Mesenchymal stem cell (in vitro differentiated cells and primary cell): ENCODE measurements at places on chromosomes 2 and 18.
A peak's percentile ranks its signal among the peaks of the same experiment; 100 is the strongest.

DNA sequence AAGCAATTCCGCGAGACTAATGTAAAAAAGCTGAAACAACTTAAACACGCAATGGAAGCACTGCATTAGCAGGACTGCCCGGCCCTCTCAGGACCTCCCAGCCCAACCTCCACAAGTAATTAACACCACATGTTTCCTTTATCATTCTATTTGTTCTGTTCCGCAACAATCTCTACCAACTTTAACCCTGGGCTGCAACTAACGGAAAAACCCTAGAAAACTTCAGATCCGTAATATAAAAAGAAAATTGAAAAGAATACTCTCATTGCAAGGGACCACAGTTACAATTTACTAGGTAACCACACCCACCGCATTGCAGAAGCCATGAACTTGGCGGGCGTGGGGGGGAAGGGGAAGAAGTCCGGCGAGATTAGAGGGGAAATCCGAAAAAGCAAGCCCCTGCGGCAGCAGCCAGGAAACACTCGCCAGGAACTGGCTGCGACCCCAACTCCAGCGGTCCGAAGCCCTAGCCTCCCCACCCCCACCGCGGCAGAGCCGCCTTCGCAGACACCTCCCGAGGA is 1.2 kb downstream of the EPB41L3 start:
- DNase-seq, result no peak

- DNase-seq, result no peak
Measured at GRCh38 chr18:11607906-11608305, 1.5 kb upstream of the SLC35G4 start.

DNA sequence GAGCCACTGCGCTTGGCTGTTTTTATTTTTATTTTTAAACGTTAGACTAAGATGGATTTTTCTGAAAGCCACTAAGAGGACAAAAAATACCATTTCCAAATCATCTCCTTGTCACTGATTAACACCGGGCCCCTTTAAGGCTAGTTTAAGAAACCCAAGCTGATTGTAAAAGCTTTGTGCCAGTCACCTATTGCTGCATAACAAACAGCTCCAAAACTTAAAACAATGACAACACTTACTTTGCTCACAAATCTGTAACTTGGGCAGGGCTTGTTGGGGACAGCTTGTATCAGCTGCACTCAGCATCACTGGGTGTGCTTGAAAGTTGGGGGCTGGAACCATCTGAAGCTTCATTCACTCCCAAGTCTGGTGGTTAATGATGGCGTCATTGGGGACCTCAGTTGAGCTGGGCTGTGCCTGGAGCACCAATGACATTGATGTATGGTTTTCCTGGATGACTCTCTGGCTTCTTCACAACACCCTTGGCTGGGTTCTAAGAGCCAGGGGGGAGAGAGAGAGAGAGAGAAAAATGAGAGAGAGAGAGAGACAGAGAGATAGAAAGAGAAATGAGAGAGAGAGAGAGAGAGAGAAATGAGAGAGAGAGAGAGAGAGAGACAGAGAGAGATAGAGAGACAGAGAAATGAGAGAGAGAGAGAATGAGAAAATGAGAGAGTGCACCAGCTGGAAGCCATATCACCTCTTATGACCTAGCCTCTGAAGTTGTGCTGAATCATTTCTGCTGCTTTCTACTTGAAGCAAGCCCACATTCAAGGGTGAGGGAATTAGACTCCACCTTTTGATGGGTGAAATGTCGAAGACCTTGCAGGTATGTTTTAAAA is 26.0 kb upstream of the ATG16L1 start:
- no peak for DNase-seq

DNA sequence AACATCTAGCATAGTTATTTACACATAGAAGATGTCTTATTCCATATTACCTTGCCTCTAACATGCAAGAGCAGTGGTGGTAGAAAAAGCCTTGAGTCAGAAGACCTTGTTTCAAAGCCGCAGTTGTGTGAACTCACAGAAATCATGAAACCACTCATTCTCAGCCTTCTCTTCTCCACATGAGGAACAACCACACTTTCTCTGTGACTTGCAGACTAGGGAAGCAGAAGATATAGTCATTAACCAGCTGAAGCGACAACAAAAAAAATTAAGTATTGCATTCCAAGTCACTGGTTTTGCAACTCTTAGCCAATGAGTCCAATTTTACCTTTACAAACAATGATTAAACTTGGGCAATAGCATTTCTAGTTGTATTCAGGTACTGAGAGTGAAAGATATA is 19.0 kb downstream of the TWSG1 start:
- no peak for DNase-seq

- no peak for DNase-seq
Measured at GRCh38 chr18:79422783-79423165, 27.0 kb downstream of the NFATC1 start.

DNA sequence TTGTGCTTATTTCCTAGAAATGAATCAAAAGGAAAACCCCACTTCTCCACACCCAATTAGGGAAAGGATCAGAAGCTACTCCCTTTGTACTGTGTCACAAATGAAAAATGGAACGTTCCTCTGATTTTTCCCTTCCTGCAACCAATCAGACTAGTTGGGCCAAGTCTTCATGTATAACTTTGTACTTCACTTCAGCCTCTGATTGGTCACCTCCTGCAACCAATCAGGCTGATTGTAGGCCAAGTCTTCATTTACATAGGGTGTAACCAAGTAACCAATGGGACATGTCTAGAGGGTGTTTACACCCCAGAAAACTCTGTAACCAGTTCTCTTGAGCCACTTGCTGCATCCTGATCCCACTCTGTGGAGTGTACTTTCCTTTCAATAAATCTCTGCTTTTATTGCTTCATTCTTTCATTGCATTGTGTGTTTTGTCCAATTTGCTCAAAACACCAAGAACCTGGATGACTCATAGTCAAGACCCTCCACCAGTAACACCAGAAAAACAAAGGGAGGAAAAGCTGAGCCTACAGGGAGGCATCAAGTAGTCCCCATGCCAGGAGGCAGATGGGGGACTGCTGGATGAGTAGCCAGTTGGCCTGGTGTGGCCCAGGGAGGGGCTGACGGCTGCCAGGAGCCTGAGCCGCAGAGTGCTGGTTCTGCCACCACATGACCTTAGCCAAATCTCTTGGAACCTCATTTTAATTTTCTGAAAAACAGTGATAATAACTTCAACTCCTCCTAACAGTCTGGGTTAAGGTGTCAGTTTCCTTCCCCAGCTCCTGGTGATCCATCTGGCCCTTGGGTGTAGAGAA is 46.1 kb downstream of the SOWAHC start:
- no peak for DNase-seq

DNA sequence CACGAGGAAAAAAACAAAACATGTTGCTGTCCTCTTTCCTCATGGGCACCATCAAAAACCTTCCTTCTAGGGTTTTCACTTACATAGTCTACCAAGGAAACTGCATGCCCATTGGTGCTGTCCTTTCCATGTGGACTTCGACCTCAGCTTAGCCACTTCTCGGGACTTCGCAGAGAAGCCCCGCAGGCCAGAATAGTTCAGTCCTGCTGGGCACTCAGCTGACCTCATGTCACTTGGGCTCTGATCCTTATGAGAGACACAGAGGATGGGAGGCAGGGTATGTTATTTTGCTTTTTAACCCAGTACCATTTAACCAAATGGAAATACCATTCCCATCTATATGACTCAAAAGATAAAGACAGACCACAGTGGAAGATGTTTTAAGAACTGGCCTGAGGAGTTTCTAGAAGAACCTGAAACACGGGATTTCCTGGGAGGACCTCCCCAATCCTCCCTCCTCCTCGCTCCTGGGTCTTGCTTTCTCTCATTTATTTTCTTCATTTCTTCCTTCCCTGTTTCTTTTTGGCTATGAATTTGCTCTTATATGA is 28.4 kb downstream of the AAK1 start:
- DNase-seq, result no peak

DNA sequence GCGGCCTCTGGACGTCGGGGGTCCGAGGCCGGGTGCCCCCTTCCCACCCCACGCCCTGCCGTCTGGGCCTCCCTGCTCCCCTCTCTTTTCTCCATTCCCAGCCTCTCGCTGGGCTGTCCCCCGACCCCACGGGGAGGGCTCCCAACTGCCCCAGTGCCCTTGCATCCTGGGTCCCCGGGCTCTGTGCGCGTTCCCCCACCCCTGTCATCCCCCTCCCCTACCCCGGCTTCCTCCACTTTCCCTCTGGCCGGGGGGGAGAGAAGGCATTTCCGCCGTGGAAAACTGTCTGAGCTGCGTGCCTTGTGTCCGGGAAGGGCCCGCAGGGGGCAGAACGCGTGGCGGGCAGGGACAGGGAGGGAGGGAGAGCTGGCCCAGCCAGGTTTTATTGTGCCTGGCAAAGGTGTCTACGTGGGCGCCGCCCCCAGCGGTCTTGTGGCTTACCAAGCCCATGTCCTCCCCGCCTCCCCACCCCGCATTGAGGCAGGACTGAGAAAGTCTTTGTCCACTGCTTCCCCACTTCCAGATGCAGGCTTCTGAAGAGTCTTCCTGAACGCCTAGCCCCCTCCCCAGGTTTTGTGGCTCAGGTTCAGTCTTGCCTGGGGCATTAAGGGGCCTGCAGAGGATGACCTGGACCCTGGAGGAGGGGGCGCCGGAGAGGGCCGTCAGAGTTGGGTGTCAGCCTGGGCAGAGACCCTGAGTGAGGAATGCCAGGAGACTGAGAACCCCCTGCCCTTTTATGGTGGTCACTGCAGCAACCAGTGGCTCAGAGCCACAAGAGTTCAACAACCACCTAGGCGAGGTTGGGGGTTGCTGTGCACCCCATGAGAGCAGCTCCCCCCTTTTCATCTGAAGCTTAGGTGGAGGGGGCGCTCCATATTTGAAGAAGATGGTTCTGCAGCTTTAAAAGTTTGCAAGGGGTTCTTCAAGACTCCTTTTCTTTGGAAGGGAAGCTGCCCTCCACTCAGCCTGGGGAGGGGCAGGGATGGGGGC is 1.3 kb downstream of the ITM2C start:
- peak; percentile 63 for DNase-seq

- no peak for DNase-seq
Measured at GRCh38 chr2:147917161-147917560, 72.3 kb downstream of the ACVR2A start.

- DNase-seq, result no peak
Measured at GRCh38 chr2:198164843-198165242, 360.4 kb downstream of the PLCL1 start.

- DNase-seq, result no peak
Measured at GRCh38 chr2:31903109-31903780, 107.6 kb downstream of the MEMO1 start.

DNA sequence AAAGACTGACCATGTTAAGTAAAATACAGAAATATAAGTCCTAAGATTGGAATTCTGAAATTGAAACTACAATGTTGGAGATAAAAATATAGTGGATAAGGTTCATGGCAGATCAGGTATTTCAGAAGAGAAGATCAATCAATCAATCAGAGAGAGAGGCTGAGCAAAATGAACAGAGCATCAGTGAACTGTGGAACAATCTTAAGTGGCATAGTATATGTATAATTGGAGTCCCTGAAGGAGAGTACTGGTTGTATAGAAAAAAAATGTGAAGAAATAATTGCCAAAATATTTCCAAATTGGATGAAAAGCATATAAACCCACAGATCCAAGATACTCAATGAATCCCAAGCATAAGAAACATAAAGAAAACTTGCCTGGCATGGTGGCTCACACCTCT is 35.0 kb downstream of the ASB18 start:
- peak; percentile 1 for DNase-seq

DNA sequence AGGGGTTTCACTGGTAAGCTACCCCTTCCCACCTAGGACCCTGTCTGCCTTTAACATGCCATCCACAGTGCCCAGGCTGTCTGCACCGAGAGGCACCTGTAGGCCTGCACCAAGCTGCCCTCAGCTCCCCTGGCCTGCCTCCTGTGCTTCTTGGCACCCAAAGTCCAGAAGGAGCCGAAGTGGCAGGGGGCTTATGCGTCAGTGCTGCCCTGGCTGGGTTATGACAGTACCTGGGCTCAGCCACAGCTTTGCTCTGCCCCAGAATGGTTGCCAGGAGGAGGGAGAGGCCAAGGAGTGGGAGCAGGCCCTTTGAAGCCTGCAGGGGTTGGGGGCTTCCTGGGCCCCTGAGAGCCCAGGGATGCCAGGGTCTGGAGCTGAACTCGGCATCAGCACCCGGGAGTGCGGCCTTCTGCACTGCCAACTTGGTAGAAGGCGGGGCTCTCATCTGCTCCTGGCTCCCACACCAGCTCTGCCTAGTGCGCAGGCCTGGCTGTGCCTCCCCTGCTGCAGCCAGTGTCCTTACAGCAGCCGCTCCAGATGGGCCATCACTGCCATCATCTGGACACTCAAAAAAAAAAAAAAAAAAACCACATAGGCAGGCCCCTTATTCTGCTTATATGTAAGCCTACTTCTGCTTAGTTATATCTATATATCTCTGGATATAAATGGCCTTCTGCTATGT is 155.4 kb downstream of the THSD7B start:
- DNase-seq, result no peak

DNA sequence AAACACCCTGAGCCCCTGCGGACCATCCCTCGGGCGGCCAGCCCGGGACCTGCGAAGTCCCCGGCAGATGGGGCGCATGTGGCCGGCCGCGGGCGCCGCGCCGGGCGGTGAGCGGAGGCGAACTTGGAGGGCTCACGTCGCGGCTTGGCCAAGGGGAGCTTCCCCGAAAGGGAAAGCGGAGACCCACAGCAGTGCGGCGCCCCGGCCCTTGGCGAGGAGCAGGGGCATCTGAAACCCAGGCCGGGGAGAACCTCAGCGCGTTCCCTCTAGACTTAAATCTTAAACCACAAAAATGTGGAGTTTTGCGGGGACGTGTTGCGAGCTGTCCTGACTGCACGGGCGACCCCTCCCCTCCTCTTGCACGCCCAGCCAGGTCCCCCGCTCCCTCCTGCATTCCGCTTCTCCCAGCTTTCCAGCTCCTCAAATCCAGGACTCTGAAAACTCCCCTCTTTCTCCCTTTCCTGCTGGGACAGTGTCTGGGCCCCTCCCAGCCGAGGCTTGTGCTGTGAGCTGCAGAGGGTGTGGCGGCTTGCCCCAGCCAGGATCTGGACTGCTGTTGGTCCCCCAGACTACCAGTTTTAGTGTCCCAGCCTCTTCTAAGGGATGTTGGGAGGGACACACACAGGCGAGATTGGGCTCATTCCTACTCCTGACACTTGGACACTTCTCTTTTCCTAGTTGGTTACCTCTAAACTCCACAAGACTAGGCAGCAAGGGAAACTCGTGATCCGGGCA is 1.3 kb downstream of the FMNL2 start:
- DNase-seq, result peak; percentile 65

- DNase-seq, result no peak
Measured at GRCh38 chr18:9849407-9850283, 36.1 kb upstream of the TXNDC2 start.

- DNase-seq, result no peak
Measured at GRCh38 chr2:231985823-231986261, 24.3 kb downstream of the DIS3L2 start.

- peak; percentile 72 for DNase-seq
Measured at GRCh38 chr2:207227062-207227748, 61.5 kb upstream of the KLF7 start.
